Activated naive CD4-positive, alpha-beta T cell treated with anti-CD3 and anti-CD28 coated beads, Interleukin-2, amount 10 ng/mL, durations not matched to agents 7 days and 5 days (primary cell): ENCODE measurements at places on chromosomes 2 and 18.
A peak's percentile ranks its signal among the peaks of the same experiment; 100 is the strongest.

GRCh38 chr18:9106094-9106493, 3.6 kb downstream of the NDUFV2 start:
- no peak for DNase-seq

- DNase-seq: no peak
Measured at GRCh38 chr2:229235131-229235914, 35.8 kb downstream of the PID1 start.

DNA sequence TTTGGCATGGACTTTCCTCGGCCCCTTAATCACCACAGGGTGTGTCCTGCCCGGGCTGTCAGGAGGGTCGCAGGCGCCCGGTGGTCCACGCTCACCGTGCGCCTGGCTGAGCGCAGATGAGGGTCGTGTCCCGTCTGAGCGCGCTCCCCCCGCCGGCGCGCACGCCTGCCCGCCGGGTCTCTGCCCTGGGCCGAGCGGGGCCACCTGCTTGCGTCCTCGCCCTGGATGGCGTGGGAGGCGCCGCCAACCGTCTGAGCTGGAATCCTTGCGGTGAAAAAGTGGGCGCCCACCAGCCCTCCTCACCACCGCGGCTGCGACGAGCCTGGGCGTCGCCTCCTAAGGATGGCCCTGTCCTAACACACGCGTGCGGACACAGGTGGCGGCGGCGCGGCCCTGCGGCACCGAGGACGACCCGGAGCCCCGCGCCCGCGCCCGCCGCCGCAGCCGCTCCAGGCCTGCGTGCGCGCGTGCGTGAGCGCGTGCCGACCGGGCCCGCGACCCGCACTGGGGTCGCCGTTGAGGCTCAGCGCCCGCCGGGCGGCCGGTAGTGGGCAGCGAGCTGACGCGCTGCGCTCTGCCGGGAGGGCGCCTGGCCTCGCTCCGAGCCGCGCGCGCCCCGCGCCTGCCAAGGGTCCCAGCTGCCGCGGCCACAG, 126.6 kb downstream of the ARHGEF4 start:
- DNase-seq: no peak

- DNase-seq: peak; percentile 38
Measured at GRCh38 chr2:68225119-68225632, 27.2 kb downstream of the PPP3R1 start.

GRCh38 chr2:216784456-216784855, 75.4 kb downstream of the TNP1 start:
- no peak for DNase-seq

DNA sequence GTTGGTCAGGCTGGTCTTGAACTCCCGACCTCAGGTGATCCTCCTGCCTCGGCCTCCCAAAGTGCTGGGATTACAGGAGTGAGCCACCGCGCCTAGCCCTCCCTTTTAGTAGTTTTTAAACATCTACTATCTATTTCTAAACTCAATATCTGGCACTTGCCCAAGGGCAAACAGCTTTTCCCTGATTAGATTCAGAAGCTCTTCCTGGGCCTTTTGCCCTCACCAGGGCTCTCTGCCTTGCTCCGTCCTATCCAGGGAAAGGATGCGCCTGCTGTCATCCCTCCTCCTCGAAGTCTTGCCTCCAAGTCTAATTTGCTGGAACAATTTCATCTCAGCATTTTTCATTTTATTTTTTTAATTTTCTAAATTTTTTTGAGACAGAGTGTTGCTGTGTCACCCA, 41.4 kb upstream of the FHOD3 start:
- DNase-seq: no peak

GRCh38 chr2:102191501-102191900, 4.7 kb downstream of the IL1RL2 start:
- DNase-seq: no peak

DNA sequence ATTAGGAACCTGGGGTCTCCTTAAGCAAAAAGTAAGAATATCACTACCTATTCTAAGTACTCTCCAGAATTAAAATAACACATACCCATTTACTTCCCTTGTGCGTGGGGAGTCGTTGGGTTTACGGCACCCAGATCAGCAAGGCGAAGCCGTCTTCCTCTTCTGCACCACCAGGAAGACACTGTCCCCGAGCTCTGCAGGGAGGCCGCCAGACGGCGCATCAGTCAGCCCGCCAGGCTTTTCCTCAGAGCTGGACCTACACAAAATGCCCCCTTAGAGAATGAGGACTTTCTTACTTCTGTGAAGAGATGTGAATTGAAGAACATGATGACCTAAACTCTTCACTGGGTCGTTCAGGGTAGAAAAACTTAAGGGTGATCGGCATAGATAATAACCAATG, 526.5 kb downstream of the GALR1 start:
- DNase-seq: no peak

- DNase-seq: no peak
Measured at GRCh38 chr2:27962006-27962405, 71.5 kb downstream of the BABAM2 start.

DNA sequence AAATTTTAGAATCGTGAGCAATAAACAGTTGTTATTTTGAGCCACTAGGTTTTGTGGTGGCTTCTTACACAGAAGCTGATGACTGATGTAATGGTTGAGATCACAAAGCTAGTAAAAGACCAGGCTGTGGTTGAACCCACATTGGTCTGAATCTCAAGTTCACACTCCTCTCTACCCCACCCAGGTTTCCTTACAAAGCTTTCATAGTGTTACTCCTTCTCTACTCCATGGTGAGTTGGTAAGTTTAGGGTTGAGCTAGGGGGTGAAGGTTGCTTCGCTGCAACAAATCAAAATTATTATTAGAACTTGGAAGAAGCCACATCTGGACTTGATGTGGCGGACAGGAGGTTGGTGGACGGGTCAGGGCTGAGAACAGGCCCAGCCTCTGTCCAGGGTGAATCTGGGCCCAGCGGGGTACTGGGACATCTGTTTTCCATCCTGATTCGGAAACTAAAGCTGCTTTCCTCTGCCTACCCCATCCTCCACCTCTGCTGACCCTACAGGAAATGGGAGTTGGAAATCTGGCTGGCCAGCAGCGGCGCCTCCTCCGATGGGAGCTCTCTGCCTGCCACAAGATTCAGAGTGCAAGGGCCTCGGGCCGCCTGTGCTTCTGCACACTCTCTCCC, 86.3 kb downstream of the ZFP36L2 start:
- peak; percentile 60 for DNase-seq

GRCh38 chr2:52539026-52539970, 1228.3 kb upstream of the CHAC2 start:
- DNase-seq: no peak
